HCT116 (cell line): ENCODE measurements at places on chromosomes 1 and 21.
A peak's percentile ranks its signal among the peaks of the same experiment; 100 is the strongest.

DNA sequence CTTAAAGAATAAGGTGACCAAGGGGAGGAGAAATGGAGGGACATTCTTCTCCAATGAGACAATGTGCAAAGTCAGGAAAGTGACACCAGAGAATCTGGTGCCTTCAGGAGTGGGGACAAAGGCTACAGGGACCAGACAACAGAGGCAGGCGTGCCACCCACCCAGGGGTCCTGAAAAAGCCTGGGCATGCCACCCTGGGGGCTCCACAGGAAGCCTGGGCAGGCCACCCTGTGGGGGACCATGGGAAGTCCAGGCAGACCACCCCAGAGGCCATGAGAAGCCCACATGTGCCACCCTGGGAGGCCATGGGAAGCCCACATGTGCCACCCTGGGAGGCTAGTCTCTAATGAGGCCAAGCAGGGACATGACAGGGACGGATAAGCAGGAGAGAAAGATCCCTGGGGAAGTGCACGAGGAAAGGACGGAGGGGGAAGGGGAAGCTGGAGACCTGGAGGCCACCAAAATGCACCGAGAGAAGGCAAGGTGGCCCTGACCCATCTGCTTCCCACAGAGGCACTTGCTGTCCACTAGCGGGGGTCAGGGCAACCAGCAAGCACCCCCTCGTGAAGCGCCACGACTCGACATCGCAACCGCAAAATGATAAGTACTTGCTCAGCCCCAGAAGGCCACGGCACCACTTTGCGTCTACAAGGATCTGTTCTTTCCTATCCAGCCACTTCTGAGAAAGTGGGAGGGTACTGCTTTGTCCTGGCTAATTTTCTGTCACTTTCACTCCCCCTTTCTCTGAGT is 7.2 kb upstream of the PDE9A start:
- no peak for DNase-seq

GRCh38 chr1:229689273-229689672 is 63.2 kb downstream of the URB2 start:
- no peak for DNase-seq

DNA sequence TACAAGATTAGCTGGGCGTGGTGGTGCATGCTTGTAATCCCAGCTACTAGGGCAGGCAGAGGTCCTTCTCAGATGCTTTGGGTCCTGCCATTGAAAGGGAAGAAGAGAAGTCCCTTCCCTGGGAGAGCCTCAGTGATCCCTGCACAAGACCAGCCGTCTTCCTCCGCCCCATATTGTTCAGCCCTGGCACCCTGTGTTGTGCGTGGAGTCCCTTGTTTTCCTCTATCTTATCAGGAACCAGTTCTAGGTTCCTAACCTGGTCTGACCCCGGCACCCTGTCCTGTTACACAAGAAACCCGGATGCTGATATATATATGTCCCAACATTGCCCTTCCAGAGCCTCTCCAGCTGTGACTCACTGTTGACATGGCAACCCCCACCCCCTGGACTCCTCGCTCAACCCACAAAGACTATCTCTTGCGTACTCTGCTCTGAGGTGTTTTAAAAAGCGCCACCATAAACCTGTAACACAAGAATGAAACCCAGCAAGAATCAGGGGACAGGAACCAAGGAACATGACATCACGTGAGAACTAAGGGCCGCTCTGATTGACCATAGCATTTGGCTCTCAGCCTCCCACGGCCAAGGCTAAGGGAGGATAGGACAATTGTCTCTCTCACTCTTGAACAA is 4.8 kb downstream of the MX2 start:
- DNase-seq: no peak

- no peak for DNase-seq
These were observed 17.3 kb upstream of the PLEKHG5 start for GRCh38 chr1:6508816-6509189.

GRCh38 chr1:60281360-60281932 is 207.9 kb upstream of the C1orf87 start:
- peak; percentile 83 for DNase-seq

GRCh38 chr1:63238721-63239120 is 83.6 kb upstream of the FOXD3 start:
- DNase-seq: no peak

DNA sequence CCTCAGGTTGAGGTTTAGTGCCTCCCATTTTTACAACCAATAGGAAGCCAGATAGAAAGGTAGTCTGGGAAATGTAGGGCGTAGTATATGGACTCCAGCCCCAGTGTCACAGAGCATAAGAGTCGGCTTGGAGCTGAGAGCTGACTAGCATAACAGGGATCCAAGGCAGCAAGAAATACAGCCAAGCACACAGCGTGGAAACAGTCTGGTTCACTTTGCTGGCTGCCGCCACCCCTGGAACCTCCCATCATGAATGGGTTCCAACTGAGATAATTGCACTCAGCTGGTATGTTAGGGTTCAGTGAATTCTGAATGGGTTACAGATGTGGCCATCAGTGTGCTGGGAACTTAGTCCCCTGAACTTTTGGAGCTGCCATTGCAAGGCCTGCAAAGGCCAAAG is 76.7 kb upstream of the GPR88 start:
- DNase-seq: no peak

DNA sequence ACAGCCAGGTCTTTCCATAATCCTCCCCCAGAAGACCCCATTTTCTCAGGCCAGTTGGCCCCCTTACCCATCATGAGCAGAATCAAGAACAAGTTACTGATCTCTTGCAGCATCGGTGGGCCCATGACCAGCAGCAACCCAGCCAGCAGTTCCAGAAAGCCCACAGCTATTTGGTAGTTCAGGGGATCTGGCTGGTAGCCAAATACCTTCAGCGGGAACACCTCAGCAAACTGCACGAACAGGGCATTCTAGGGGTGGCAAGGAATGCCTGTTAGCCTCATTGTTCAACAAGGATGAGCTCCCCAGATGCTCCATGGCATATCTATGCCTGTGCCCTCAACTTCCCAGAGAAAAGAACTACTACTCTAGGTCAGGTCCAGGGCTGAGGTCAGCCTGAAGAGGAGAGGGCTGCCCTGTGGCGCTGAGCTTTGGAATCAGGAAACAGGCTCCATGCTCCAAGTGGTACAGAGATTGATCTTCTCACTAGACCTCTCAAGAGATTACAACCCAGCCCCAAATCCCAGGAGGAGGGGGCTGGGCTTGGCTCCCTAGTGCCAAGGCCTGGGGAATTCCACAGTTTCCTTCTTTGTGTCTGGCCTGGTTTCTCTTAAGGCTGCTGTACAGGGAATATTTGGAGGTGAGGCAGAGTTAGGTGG is 1.3 kb downstream of the TMEM35B start:
- DNase-seq: no peak

DNA sequence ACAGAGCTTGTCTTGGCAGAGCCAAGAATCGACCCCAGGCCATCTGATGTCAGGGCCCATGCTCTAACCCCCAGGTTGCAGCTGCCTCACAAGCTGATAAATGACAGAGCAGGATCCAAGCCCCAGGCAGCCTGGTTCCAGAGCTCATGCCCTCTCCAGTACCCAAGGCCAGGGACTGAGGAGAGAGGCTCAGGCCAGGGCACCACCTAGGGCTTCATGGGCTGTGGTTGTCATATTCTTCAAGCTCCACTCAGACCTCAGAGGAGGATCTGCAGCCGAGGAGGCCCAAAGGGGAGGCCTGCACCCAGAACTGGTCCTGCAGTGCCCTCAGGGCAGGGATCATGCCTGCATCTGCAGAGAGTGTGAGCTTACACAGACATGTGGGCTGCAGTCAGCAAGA is 301.1 kb downstream of the MATN1 start:
- no peak for DNase-seq

- DNase-seq: no peak
These were observed 18.5 kb upstream of the MTARC1 start for GRCh38 chr1:220768126-220768601.

DNA sequence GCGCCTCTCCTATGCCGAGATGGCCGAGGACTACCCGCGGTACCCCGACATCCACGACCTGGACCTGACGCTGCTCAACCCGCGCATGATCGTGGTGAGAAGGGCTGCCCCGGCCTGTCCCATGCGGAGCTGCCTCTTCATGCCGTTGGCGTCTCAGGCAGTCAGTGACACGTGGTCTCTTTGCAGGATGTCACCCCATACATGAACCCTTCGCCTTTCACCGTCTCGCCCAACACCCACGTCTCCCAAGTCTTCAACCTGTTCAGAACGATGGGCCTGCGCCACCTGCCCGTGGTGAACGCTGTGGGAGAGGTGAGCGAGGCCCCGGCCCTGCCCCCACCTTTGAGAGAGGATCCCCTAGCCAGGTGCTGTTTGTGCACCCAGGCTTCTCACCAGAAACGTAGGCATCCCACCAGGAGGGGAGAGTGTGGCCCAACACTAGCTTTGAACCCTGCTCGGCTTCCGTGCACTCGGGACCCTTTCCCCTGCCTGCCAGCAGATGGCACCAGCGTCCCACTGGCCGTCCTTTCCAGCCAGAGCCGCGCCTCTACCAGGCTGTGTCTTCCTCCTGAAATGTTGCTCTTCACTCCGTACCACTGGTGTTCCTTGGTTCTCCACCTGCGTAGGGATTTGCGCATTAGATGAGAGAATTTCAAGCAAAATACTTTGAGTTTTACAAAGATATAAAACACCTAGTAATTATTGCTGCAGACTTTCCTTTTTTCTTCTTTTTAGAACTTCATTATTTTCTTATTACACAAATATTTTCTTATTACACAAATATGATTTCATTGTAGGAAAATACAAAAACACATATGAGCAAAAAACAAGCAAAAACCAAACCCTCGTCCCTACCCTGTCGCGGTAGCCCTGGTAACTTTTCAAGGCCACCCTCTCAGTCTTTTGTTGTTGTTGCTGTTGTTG is 9.0 kb downstream of the NPPA start:
- no peak for DNase-seq

- no peak for DNase-seq
These were observed 43.7 kb upstream of the IPO9 start for GRCh38 chr1:201785291-201785690.

- no peak for DNase-seq
These were observed 128.9 kb downstream of the TYW3 start for GRCh38 chr1:74861867-74862266.

DNA sequence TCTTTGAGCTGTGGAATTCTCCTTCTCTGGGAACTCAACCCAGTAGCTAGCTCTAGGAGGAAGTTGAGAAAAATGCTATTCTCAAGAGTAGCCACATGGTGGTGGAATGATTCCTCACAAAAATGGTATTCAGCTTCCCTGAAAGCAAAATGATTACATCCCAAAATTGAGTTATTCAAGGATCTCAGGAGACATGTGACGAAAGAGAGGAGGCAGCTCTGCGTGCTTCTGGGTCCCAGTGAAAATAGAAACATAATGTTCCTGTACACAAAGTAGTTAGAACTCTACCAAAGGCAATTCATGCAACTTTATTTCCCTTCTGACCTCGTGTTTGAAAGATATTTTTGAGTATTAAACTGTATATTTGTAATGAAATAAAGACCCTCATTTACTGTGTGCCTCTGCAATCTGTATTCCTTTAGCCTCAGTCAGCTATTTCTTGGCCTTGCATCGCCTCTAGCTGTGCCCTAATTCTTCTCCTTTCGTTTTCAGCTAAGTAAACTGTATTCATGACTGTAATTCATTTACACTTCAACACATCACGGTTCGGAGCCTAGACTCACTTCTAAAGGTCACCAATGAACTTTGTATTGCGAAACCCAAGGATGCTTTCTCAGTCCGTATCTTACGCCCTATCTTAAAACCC is 167.3 kb downstream of the FASLG start:
- peak; percentile 61 for DNase-seq

GRCh38 chr1:232805269-232806185 is at the start of gene MAP10:
Gene MAP10, plus strand, starts transcription at chr1:232805416. Its CDS starts 34 bp downstream, at chr1:232805450.
- DNase-seq: no peak

GRCh38 chr21:32088471-32088870 is 190.4 kb downstream of the MIS18A start:
- no peak for DNase-seq

GRCh38 chr1:9823943-9824701 is at the start of gene CLSTN1:
Gene CLSTN1, minus strand, starts transcription at chr1:9823965. Its CDS starts 232 bp downstream, at chr1:9823733.
- peak; percentile 61 for DNase-seq

DNA sequence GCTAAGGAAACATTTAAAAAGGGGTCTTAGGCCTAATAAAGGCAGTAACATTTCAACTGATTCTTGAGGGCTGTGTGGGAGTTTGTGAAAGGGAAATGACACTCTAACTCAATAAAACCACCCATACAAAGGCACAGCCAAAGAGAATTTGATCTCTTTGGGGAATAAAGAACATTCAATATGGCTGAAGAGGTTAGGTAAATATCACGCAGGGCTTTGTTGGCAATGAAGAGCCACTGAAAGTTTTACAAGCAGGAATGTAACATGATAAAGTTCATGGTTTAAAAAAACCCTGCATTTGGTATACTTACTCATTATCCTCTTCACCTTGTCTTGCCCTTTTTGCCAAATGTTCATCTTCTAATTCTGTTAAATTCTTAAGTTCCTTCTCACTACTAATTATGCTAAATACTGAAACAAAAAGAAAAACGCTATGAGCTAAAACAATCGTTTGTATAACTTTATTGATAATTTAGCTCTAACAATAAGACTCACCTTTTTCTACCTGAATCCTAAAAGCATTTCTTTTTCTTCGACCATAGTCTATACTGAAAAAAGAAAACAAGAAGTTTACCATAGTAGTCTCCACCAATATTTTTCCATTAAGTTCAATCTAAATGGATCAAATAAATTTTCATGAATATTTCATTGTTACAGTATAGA is 12.5 kb downstream of the NVL start:
- no peak for DNase-seq

DNA sequence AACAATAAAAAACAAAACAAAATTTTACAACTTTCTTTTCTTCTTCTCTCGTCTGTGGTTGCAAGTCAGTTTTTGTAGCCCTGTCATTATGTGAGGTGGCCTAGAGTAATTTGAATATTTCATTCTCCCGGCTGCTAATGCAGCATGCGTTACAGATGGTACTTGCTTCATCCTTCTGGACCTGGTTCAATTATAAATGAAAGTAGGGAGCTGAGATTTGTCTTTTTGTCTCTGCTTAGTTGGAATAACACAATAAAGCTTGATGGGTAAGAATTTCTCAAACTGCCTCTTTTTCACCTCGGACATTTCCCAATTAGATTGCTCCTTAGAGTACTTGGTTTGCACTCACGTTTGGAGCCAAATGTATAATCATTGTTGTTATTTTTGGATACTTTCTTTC is 201.6 kb downstream of the PBX1 start:
- DNase-seq: no peak

DNA sequence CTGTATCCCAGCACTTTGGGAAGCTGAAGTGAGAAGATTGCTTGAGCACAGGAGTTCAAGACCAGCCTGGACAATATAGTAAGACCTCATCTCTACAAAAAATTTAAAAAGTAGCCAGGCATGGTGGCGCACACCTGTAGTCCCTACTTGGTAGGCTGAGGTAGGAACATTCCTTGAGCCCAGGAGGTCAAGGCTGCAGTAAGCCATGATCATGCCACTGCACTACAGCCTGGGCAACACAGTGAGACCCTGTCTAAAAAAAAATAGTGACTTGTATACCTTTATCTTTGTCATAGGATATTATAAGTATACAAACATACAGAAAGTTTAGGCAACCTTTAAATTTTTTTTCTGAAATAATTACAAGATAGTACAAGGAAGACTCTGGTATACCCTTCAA is 3.9 kb upstream of the FBXO28 start:
- DNase-seq: no peak

DNA sequence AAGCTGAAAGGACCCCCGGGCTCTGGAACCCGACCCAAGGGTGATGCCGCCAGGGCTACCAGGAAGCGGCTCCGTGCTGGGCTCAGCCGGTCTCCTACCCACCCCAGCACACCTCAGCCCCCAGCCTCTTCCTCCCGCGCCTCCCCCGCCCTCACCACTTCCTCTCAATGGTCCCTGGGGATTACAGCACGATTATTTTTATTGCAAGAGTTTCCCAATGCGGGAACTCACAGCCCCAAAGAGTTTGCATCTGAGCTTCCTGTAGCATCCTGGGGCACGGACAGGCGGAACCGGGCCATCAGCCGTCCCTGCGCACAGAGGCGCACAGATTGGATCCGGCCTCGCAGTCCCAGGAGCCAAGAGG is 8.7 kb upstream of the SLX9 start:
- DNase-seq: no peak
